ENCODE measurements at places on chromosomes 4 and X.

- DNase-seq = no peak
Observed at GRCh38 chr4:10160281-10160856, 43.8 kb upstream of the WDR1 start.

GRCh38 chr4:40270609-40271008 is 64.5 kb upstream of the CHRNA9 start:
- no peak for DNase-seq

DNA sequence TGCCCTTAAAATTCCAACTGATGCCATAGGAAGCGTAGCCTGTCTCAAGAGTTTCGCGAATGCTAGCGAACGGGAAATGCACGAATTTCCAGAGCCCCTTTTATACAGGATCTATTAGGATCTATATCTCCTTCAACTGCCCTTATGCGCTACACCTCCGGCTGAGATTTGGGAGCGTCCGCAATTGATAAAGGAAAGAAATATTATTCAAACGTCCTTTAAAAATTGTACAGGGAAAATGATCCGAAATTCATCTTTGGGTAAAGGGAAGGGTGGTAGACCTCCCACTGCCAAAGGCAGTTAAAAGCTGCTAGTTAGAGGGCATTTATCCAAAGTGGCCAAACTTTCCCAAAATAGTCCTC is 609 bp downstream of the NR3C2 start:
- no peak for DNase-seq

GRCh38 chr4:60033826-60034225 is 1166.3 kb upstream of the ADGRL3 start:
- DNase-seq = no peak

- DNase-seq = no peak
Observed at GRCh38 chr4:5724377-5724776, 13.4 kb downstream of the EVC start.

- DNase-seq = no peak
Observed at GRCh38 chr4:83110970-83111750, 3.4 kb downstream of the PLAC8 start.

DNA sequence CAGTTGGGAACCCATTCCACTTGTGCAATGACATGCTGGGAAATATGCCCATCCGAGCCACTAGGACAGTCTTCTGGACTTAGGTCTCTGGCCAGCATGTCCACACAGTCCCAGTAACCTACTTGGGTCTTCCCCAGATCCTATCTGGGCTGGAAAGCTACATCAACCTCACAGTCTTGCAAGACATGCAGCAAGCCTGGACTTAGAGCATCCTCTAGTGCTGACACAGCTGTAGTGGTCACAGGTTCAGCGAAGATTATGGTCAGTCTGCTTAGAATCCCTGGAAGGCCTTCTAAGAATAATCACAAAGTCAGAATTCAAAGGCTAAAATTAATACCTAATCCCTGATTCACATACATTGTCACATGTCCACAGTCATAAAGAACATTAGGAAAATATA is 842.7 kb downstream of the STPG2 start:
- no peak for DNase-seq

GRCh38 chrX:153947009-153947769 is 2.7 kb upstream of the RENBP start:
- DNase-seq = peak; percentile 87

DNA sequence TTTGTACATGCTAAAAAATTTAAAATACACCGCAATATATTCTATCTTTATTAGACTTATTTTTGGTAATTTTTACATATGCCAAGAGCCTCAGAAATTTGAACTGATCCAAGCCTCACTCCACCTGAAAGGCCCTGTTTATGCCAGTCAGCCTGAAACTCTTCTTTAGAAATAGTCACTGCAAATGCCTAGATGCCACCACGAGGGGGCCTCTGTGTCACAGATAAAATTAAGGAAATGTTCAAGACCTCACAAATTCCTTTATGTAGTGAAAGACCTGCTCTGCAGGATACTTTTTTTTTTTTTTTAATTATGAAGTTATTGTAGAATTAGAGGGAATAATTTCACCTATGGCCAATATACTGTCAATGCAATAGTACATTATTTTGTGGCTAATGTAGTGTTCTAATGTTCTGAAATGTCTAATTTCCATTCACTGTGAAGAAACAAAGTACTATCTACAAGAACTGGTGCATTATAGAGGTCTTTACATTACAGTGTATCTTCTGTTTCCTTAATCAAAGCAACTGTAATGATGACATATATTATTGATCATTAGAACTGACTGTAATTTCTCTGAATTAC is 69.8 kb downstream of the DTHD1 start:
- DNase-seq = peak; percentile 53

DNA sequence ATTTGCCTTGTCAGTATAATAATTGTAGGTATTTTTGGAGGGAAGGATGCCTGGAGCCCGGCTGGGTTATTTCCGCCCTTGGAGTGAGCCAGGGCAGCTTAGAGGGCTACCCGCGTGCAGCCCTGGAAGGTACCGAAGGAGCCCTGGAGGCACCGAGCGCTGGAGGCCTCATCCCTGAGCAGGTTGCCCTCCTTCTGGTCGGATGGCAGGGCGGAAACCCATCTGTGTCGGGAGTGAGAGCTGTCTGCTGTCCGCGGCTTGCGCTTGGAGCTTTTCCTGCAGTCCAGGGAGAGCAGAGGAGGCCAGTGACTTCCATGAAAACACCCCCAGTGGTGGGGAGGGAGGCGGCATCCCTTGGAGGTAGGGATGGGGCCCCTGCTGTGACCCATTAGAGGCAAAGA is 122.1 kb downstream of the TBL1X start:
- no peak for DNase-seq

DNA sequence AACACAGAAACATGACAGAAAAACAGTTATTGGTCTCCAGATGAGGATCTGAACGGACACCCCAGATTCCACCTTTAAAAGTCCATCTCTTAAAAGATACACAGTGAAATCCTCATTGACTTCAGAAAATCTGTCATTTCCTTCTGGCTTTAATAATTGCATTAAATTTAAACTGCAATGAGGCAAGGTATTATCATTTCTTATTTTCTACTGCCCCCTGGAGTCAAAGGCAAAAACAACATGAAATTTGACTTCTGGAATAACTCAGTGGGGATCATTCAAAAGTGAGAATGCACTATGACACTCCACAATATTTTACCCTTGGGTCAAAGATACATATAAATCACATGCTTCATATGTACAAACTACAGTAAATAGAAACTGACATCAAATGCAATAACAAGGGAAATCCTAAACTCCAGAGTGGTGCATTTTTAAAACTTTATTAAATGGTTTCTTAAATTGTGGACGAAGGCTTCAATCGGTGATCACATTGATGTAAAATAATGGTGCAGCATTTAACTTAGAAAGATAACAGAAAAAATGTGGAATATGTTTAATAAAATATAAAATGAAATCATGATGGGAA is 56.4 kb upstream of the SPANXN1 start:
- DNase-seq = no peak

DNA sequence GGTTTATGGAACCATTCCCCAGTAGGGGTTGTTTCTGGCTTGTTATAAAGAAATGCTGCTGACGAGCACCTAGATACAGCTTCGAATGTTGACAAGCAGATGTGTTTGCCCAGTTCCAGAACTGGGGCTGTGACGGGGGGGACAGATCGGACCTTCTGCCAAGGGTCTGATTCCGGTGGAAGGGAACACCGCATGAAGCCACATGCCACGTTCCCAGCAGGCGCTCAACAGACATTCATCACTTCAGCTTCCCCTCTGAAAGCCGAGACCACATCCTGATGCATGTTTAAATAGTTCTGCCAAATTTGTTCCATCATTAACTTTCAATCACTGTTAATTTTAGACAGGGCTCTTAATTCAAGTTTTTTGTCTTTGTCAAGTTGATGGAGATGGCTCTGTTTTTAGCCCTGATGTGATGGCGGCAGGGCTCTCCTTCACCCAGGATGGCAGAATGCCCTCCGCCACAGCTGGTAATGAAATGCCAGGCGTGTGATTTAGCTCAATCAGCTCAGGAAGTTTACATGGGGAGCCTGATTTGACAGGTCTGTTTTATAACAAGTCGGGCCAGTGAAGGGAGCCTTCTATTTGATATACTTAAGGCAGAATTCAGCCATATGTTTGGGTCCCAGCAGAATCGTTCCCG is 57.4 kb downstream of the PSAPL1 start:
- no peak for DNase-seq

- no peak for DNase-seq
Observed at GRCh38 chr4:149708513-149709130, 107.0 kb downstream of the IQCM start.

- DNase-seq = no peak
Observed at GRCh38 chr4:102586644-102587021, 85.5 kb downstream of the NFKB1 start.

DNA sequence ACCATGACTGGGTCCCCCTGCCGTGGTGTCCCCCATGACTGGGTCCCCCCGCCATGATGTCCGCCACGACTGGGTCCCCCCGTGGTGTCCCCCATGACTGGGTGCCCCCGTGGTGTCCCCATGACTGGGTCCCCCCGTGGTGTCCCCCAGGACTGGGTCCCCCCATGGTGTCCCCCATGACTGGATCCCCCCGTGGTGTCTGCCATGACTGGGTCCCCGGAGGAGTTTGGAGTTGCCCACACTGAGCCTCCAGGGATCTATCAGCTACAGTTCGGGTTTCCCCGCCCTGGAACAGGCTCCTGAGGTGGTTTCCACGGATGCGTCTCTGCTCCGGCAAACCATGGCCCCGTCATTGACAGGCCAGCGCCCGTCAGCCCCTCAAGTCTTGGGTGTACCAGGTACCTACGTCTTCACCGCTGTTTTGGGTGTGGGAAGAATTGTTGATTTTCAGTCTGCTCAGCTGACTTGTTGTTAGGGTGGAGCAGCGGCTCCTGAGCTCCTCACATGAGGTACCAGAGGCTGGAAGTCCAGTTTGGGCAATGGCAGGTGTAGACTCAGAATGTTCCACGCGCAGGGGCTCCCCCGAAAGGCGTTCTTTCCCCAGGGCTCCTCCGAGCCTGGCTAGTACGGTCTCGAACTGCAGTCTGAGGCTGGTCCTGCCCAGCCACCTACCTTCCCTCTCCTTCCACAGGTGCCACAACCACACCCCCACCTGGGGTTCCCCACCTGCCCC is 8.3 kb upstream of the PDE6B start:
- no peak for DNase-seq

DNA sequence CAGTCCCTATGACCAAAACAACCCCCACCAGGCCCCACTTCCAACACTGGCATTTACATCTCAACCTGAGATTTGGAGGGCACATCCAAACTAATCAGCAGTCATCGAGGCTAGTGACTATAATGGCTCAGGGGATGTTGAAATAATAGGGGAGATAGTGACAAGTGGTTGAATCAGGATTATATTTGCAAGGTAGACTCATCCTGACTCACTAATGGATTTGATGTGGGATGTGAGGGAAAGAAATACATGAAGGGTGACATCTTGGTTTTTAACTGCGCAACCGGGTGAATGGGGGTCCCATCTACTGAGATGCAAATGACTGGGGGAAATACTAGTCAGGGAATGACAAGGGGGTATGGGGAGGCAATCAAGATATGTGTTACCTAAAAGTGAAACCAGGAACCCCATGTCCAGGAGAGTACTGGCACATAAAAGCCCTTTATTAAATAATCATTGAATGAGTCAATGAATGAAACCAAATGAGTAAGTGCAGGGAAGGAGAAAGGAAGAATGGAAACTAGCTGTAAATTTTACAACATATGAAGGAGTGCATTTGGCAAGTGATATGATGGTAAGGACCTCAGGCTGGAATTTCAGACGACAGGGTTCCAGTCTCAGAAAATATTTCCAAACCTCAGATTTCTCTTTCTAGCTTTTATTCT is 78.3 kb downstream of the PARM1 start:
- no peak for DNase-seq

DNA sequence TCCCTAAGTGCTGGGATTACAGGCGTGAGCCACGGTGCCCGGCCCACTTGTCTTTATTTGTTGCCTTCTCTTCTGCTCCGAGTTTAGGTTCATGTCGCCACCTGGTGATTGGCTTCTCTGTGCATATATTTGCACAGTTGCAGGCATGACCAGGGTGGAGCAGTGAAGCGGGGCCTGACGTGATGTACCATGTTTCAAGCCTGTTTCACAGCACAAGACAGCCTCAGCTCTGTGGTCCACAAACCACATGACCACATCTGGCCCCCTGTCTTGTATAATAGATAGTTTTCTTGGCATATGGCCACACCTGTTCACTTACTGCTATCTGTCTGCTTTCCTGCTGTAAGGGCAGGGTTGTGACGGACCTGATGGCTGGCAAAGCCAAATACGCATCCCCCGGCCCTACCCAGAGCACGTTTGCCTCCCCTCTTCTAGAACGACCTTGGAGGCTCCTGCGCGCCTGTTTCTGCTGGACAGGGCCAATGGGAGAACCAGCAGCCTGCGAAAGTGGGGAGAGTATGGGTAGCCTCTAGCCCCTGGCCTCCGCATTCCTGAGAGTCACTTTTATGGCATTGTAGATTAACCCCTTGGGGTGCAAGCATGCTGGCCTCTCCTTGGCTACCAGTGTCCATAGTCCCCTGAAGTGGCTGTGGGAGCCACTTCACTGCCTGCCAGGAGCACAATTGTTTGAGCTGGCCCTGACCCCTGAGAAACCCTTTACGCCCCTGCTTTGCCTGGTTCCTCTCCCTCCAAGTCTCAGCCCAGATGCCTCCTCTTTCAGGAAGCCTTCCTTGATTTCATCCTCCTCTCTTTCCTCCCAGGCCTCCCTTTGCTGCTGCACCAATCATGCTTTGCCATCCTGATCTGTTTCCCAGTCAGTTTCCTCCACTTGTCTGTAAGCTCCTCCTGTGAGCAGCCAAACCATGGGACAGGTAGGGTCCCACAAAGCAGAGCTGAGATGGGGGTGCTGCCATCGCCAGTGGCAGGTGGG is 6.0 kb upstream of the SH3TC1 start:
- DNase-seq = no peak

DNA sequence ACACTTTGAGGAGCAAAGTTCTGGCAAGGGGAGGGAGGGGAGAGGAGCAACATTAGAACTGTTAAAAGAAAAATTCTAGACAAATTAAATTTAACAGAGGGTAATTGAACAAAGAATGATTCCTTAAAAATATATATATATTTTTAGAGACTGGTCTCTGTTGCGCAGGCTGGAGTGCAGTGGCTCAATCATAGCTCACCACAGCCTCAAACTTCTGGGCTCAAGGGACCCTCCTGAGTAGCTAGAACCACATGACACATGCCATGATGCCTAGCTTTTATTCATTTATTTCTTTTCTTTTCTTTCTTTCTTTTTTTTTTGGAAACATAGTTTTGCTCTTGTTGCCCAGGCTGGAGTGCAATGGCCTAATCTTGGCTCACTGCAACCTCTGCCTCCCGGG is 19.1 kb upstream of the SPINK2 start:
- no peak for DNase-seq

- no peak for DNase-seq
Observed at GRCh38 chr4:47675806-47676205, 162.1 kb downstream of the CORIN start.

GRCh38 chrX:153499341-153499740 is 4.6 kb downstream of the BGN start:
- peak; percentile 71 for DNase-seq

DNA sequence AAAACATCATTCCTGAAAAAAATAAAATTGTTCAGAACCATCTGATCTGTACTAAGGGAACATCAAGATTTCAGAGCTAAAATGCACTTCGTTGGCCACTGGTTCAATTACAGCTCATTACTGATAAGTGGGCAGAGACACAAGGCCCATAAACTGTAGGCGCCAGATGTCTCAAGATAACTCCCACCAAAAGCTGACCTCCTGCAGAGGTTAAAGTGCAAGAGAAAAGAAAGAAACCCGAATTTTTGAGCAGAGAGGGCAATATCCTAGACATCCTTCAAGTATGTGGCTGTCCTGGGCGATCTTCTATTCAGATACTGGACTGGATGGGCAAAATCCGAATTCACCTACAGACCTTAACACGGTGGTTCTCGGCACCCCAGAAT is 660 bp downstream of the GEMIN8 start:
- no peak for DNase-seq
